Activated naive CD4-positive, alpha-beta T cell treated with anti-CD3 and anti-CD28 coated beads, Interleukin-2, amount 50 U/mL, for 16 hours (primary cell): ENCODE measurements at places on chromosomes 1 and 21.

DNA sequence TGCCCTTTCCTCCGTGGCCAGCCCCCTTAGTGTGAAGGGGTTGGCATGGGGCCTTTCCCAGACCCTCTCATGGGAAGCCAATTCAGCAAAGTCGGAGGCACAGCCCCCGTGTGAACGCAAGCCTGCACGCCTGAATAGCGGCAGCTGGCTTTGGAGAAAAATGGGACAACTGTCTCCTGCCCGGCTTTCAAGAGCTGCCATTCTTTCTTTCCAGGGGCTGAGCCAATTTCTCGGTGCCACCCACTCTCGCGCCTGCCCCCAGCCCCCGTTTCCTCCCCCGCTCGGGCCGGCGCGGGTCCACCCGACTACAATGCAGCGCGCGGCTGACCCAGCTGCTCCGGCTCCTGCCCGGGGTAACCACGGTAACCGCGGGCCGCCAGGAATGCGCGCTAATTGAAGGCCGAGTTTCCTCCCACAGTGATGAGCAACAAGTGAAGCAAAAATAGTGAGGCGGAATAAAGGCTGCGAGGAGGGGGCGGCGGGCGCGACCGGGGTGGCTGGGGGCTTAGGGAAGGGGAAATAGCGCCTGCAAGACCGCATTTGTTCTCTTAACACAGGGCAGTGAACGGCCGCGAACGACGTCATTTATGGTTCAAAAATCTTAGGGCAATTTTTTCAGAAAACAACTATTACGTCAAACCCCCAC, 27.8 kb downstream of the ILDR2 start:
- DNase-seq = no peak

GRCh38 chr1:20184481-20184900, 1.4 kb upstream of the UBXN10 start:
- no peak for DNase-seq

- DNase-seq = no peak
Observed at GRCh38 chr1:32299327-32299726, 7.4 kb downstream of the HDAC1 start.

DNA sequence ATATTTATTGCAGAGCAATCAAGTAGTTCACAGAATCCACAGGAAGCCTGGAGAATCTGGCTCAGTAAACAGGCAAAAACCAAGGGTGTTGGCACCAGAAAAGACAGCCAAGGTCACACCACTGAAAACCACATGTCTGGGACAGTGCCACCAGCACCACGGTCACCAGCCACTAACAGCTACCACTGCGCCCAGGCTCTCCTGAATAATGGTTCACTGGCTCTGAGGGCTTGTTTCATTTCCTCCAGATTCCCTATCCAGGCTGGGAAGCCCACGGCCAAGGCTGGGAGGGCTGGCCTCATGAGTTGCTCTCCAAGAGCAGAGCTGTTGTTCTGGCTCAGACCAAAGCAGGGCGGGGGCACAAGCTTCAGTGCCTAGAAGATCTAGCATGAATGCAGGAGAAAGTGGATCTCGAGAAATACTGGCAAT, 54.5 kb upstream of the PTGFRN start:
- DNase-seq = no peak
